ENCODE measurements at places on chromosomes 5 and 9.

DNA sequence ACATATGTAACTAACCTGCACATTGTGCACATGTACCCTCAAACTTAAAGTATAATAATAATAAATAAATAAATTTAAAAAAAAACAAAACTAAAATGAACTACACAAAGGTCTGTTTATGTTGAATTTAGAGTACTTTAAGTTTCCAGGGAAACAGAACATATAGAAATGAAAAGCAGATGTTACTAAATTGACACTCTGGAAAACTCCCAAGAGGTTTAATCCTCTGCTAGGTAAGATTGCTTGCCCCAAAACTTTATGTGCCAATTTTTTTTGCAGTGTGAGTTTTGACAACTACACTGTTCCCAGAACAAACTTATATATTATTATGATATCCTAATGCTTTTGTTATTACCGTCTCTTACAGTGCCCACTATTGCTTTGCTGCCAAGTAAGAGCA lies 134.3 kb upstream of the MRPS30 start:
- DNase-seq: no peak

- no peak for DNase-seq
Observed at GRCh38 chr5:126849101-126849678, 72.3 kb downstream of the LMNB1 start.

DNA sequence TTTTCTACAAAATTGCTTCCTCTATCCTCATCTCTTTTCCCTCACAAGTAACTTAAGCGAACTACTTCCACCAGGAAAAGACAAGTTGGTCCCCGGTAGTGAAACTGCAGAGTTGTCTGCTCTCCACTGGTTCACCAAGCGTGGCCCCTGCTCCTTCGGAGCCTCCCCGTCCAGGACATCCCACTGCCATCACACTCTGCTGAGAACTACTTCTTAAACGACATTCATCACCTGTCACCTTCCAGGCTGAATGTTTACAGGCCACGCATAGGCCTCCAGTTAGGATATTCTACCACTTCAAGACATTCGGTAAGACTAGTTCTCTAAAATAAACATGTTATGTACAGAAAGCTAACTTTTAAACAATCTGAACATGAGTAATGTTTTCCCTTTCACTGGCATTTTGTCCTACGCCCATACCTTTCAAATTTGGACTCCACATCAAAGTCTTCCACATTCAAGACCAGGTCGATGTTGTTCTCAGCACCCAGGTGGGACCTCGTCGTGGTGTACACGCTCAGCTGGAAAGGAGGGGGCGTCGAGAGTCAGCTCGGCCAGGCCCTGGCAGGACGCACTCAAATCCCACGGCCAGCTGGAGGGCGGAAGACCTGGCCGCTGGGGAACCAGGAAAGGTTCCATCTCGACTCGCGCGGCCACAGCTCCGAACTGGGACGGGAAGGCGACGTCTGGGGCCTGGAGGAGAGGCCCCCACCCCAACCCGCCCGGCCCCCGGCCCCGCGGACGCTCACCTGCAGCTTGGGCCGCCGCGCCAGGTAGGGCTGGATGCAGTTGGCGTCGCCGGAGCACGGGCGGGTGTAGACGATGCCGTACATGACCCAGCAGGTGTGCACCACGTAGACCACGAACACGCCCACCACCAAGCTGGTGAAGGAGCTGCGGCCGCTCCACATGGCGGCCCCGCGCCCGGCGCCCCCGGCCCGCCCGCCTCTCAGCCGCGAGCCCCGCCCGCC lies 683 bp downstream of the CLPTM1L start:
- DNase-seq: no peak

DNA sequence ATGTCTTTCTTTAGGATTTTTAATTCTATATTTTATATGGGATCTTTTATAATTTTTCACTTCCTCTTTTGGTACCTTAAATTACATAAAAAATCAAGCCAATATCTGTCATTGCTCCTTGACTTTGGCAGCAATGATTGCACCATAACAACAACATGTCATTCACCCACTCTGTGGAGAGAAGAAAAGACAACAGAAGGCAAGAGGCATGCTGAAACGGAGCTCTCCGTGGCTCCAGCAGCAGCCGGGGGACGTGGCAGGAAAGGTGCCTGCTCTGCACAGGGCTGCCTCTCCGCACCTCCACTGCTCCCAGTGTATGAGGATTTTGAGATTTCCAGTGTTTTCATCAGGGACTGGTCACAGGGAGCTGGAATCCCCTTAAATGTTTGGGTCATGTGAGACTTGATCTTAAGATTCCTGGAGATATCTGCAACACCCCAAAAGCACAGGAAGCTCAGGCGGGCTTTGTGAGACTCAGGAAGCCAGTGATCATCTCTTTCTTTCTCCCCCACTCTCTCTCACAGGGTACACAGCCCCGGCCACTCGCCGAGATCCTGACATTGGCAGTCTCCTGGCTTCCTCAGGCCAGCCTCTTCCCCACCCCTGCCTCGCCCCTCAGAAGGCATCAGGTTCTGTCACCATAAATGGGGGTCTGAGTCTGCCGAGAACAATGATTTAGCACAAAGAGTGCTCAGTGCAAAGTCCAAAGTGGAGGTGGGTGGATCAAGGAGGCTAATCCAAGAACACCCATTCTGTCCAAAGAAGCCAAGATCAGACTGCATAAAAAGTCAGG lies 74.6 kb downstream of the ACTL7B start:
- no peak for DNase-seq

DNA sequence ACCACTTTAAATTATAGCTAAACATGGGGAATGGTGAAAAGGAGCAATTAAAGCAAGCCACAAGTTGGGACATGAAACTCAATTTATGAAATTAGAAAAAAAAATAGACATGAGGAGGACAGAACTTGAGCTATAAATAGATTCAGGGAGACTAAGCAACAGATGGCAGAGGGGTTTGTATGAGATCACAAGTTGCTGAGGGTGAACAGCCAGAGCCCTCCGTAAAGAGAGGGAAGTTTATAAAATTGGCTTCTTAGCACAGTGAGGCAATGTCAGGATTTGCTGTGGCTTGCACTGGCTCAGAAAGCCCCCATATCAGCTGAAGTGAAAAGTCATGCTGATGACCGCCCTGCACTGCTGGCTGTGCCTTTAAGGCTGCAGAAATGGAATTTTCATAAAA lies 443.4 kb upstream of the CD180 start:
- no peak for DNase-seq

DNA sequence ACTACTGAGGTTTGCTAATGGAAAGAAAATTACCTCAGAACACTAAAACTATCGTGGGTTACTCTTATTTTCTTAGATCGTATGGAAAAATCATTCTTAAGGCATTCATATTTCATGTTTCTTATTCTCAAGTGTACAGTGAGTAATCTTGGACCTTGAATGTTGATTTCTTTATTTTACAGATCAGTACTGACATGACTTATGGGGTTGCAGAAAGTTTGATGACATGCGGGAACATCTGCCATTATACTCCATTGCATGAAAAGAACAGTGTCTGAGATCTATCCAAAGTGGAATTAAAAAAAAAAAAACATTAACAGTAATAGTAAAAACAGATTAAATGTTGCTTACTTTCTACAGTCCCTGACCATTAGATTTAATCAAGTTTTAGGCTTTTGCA lies 1290.2 kb upstream of the WWC1 start:
- DNase-seq: no peak

GRCh38 chr5:53817183-53817582 lies 256.7 kb downstream of the NDUFS4 start:
- DNase-seq: no peak

Data from stimulated activated CD8-positive, alpha-beta memory T cell treated with anti-CD3 and anti-CD28 coated beads, Interleukin-4, amount 100 ng/mL, for 4 hours (primary cell).